H1 (cell line): ENCODE measurements at places on chromosomes 16 and 17. TPM values are rescaled to one million over a fixed set of nuclear protein-coding genes. Genes with fewer than 3 reads are reported as not detected.
A peak's percentile ranks its signal among the peaks of the same experiment; 100 is the strongest.

DNAH17 gene
- total RNA-seq, result 0.67 and 1.1 TPM in 2 replicates

DNA sequence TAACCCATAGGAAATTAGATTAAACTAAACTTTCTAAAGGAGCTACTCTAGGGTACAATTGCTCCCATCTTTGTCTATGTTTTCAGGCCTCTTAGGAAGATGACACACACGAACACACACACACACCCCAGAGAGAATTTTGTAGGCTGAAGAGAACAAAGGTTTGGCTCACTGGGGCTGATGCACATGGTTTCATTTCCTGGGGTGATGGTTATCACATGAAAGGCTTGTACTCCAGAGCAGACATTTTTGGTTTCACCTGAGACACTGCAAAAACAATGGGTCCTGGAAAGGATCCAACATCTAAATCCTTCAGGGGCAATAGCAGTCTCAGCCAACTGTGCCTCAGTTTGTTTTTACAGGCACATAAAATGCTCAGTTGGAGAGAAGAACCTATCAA, 62.8 kb downstream of the GRB7 start:
- DNase-seq, result no peak

- DNase-seq, result no peak
These were observed 41.2 kb downstream of the NFATC3 start for GRCh38 chr16:68126395-68126794.

GRCh38 chr17:48678141-48678971, 44.0 kb downstream of the PRAC1 start:
- peak; percentile 97 for DNase-seq

DNA sequence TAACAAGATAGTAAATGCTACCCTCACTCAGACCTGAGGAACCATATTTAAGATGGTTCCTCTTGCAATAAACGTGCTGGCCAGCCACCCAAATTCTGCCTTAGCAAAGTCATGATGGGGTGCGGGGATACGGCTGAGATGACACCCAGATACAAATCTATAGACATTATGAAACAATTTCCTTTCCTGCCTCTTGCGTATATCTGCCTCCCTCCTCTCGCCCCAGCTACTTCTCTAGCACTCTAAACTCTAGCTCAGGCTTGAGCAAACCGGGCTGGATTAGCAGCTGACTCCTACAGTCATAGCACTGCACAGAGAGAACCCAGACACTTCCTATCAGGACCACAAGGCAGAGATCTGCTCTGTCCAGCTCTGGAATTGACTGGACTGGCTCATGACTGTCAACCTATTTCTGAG, 22.3 kb downstream of the CD300LF start:
- DNase-seq, result no peak
